ENCODE measurements at places on chromosomes 16 and 17.

GRCh38 chr17:65558683-65559460 is 2.6 kb downstream of the AXIN2 start:
- DNase-seq: no peak

- no peak for DNase-seq
These were observed 19.3 kb downstream of the CNTROB start for GRCh38 chr17:7951143-7951792.

DNA sequence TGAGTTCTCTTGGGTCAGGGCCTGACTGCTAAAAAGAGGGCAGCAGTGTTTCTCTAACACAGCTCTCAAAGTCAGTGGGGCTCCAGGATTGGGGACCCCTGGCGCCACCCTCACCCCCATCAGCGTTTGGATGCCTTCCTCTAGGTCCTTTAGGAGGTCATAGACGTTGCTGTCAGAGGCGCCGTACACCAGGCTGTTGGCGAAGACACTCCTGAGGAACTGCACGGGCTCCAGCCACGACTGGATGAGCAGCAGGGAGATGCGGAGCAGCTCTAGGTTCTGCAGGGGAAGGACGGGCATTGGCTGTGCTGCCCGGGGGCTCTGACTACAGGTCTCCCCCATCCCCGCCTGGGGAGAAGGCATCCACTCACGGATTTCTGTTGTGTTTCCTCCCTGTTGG is 993 bp downstream of the GH1 start:
- DNase-seq: no peak

DNA sequence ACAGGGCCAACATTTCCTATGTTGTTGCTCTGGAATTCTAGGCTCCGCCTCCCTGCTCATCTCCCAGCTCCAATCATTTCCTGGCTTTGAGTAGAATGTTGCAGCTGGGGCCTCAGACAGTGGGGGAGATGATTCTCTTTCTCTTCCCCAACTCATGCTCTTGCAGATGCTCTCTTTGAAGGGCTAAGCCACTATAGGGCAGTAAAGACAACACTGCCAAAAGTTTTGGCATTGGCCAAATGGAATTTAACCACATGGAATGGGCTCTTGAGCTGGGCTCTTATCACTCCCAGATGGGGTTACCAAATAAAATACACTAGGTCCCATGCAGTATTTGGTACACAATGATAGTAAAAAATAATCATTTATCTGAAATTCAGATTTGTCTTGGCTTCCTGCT is 19.6 kb upstream of the EFCAB13 start:
- no peak for DNase-seq

GRCh38 chr17:65433592-65433991 is 127.9 kb downstream of the AXIN2 start:
- DNase-seq: no peak

- peak; percentile 67 for DNase-seq
These were observed 48.7 kb upstream of the AMZ2 start for GRCh38 chr17:68198931-68199836.

DNA sequence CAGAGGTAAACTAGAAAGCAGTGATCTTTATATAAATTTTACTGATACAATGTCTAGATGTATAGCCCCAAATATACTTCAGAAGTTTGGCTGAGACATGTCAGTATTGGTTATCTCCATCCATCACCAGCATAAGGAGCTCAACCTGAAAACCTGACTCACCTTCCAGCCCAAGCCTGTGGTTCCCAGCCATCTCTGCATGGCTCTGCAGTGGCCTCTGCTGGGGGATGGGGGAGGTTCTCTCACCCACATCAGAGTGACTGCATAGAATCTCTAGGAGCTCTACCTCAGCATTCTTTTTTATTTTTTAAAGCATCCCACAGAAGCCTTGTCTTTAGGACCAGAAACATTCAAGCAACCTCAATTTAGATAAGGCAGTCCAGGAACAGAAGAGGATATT is 27.3 kb downstream of the USP7 start:
- no peak for DNase-seq

DNA sequence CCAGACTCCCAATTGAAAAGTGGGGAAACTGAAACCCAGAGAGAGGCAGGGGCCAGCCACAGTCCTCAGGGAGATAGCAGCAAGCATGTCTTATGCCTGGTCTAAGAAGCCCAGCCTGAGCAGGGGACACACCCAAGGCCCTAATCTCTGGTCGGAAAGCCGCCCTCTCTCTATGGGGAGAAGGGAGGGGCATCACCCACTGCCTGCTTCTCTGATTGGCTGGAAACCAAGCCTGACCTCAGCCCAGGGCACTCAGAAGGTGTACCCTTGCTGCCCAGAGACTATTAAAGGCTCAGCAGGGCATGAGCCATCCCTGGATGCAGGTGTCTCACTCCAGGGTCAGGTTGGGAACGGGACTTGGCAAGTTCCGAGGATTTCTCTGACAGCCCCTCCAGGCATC is 5.7 kb upstream of the KRT13 start:
- DNase-seq: no peak

DNA sequence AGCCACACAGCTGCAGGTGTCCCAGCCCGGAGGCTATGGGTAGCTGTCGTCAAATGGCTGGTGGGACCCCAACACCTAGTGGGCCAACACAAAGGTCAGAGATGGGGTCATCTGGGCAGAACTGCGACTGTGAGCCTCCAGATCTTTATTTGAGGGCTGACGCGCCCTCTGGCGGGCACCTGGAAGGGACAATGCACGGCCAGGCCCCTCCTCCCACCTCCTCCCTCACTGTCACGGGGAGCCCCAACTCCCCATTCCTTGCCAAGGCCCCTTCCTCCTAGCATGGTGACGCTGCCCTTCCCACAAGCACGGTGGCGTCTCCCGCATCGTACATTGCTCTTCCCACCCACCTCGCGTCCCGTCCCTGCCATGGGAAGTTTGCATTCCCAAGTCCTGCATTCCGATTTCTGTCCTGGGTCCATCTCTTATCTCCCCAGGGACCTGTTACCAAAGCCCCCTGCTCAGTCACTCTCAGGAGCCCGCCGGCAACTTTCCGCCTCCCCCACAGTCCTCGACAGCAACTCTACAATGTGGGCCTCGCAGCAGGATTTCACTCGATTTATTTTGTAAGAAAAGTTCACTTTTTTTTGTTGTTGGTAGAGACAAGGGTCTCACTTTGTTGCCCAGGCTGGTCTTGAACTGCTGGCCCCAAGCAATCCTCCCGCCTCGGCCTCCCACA is 1.0 kb downstream of the TLE7 start:
- DNase-seq: no peak

- DNase-seq: no peak
These were observed at the start of the genes SGSH and SLC26A11 for GRCh38 chr17:80220054-80220735. Gene SGSH, minus strand, starts transcription at chr17:80220333. Its CDS starts 20 bp downstream, at chr17:80220313. Gene SLC26A11, plus strand, starts transcription at chr17:80220427. Its CDS starts 1,134 bp downstream, at chr17:80221561.

- no peak for DNase-seq
These were observed 35.3 kb downstream of the B9D1 start for GRCh38 chr17:19327031-19327783.

DNA sequence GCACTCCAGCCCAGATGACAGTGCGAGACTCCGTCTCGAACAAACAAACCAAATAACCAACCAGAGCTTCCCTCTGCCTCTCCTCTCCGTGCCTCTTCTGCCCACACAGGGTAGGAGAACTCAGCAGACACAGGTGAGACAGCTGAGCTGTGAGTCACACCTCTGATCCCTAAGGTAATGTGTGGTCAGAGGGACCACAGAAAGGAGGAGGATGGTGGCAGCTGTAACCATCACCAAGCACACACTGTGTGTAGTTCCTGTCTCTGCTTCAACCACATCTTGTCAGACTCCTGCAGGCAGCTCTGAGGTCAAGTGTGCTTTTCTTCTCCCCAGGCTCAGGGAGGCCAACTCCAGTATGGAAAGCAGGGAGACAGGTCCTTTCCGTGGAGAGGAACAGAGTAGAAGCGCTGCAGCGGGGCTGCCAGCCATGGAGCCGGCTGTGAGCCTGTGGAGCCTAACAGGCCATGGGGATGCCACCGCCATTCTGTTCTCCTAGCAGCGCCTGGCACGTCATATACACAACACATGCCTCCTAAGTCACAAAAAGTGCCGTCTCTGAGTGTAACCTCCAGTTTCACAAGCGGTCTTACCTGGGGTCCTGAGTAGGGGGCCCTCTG is 7.1 kb downstream of the NUDT16L1 start:
- no peak for DNase-seq

DNA sequence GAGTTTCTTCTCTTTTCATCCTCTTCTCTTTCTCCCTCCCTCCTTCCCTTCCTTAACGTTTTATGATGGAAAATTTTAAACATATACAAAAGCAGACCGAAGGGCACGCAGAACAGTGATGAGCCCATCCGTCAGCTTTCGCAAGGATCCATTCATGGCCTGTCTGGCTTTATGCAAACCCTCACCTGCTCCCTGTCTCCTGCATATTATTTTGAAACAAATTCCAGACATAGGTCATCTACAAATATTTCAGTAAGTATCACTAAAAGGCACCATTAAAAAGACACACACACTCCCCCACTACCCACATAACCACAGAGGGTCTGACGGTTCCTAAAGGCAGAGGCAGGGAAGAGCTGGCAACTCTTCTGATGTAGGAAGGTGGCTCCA is 235.0 kb downstream of the NTN1 start:
- DNase-seq: no peak

DNA sequence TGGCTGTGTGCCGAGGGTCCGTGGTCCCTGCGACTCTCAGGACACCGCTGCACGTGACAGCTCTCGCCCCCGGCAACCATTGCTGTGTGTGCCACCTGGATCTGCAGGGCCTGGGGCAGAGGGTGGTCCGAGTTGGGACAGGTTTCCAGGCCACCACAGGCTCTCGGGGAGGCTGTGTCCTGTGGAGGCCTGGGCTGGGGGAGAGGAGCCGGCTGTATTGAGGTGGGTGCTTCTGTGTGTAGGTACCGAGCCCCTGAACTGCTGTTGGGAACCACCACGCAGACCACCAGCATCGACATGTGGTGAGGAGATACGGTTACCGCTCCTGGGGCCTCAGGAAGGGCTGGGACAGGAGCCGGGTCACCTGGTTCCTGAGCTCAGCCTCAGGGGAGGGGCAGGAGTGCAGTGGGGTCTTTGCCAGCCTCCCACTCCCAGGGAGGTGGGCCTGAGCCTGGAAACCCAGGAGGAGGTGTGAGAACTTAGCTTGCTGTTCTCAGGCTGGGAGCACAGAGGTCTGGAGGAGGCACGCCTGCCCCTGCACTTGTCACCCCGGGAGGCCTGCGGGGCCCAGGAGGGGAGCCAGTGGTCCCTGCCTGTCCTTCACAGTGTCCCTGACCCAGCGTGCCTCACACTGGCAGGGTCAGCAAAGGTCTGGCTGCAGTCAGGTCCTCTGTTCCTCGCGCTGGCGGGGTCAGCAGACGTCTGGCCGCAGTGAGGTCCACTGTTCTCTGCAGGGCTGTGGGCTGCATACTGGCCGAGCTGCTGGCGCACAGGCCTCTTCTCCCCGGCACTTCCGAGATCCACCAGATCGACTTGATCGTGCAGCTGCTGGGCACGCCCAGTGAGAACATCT is 7.3 kb downstream of the SPATA2L start:
- no peak for DNase-seq

- no peak for DNase-seq
These were observed 202.6 kb upstream of the MYOCD start for GRCh38 chr17:12463102-12463501.

- DNase-seq: no peak
These were observed 27.4 kb downstream of the EMP2 start for GRCh38 chr16:10552998-10553491.

- no peak for DNase-seq
These were observed 14.2 kb downstream of the POLR3K start for GRCh38 chr16:38941-39892.

GRCh38 chr16:66270333-66270927 is 96.1 kb upstream of the CDH5 start:
- DNase-seq: peak; percentile 87

GRCh38 chr16:66267292-66268014 is 99.0 kb upstream of the CDH5 start:
- peak; percentile 52 for DNase-seq

DNA sequence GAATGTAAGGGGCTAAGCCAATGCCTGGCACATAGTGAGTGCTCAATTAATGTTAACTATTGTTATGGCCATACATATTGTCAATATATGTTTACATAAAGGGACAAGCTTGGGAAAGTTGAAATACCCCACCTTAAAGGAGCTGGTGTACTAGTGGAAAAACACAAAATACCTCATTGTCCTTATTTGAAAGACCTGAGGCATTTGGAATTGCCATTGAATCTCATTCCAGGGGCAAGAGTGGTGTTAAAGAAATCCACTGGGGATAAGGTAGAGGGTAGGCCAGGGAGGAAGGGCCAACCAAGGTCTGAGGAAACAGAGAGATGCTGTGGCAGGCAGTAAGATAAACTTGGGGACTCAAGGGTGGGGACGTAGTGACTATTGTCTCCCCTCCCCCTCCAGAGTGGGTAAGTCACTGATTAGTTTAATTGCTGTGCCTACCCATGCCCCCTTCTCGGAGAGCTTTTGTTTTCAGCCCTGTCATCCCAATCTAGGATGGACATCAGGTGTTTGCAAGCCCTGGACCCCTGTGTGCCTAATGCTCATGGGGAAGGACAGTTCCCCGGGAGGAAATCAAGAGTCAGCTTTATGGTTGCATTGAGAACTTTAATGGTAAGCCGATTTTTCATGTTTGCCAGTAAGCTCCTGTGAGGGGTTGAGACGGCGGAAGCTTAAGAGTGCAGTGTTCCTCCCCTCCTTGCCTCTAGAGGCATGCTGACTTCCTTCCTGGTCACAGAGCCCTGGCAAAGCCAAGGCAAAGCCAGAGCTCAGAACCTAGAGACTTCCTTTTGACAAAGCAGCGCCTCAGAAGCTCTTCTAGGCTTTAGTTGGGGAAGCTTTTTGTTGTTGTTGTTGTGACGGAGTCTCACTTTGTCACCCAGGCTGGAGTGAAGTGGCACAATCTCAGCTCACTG is 2.5 kb upstream of the HEATR9 start:
- no peak for DNase-seq

GRCh38 chr17:66508896-66509844 is 206.8 kb downstream of the PRKCA start:
- no peak for DNase-seq

- DNase-seq: no peak
These were observed 44.0 kb upstream of the YPEL2 start for GRCh38 chr17:59287452-59287851.

GRCh38 chr16:483341-484075 is 44.0 kb upstream of the CAPN15 start:
- DNase-seq: no peak

DNA sequence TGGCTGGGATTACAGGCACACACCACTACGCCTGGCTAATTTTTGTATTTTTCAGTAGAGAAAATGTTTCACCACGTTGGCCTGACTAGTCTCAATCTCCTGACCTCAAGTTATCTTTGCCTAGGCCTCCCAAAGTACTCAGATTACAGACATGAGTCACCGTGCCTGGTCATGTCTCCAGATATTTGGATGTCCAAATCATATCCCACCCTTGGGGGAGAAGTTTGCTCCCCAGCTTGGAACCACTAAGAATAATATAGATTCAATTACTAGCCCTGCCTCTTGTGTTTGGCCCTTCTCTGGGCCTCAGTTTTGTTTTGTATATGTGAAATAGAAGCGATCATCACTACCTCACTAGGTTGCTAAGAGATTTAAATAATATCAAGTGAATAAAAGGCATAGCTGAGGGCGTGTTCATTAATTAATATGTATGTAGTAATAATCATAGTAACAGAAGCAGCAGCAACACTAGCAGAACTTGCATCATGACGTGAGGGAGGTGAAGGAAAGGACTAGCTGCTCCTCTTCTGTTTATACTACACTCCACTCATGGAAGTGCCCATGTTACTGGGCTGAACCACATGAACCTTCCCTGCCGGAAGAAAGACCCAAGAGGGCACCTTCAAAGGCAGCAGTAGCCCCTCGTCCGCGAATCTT is 253.6 kb upstream of the XYLT1 start:
- no peak for DNase-seq

GRCh38 chr17:36640836-36641235 is 39.5 kb downstream of the MRM1 start:
- DNase-seq: no peak

- no peak for DNase-seq
These were observed 406.3 kb upstream of the RBFOX1 start for GRCh38 chr16:6926341-6926740.

Data from vagina (tissue), 2 donors.